ENCODE measurements at places on chromosomes 3 and 15.

GRCh38 chr3:16472593-16472992, 40.9 kb downstream of the RFTN1 start:
- no peak for DNase-seq

DNA sequence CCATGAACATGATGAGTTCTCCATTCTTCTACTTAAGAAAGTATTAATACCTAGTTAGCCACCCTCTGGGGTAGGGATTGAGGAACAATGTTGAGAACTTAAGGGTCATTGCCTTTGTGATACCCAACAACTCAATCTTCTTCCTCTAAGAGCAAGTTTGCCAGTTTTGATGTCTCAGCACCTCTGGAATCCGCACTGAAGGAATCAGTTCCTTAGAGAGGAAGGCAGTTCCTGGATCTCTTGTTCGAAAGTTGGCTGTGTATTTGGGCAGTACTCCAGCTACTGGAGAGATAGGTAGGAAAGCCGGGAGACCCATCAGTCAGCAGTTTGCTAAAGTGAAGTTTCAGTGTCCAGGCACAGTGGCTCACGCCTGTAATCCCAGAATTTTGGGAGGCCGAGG, 35.6 kb upstream of the MTHFS start:
- DNase-seq, result no peak

DNA sequence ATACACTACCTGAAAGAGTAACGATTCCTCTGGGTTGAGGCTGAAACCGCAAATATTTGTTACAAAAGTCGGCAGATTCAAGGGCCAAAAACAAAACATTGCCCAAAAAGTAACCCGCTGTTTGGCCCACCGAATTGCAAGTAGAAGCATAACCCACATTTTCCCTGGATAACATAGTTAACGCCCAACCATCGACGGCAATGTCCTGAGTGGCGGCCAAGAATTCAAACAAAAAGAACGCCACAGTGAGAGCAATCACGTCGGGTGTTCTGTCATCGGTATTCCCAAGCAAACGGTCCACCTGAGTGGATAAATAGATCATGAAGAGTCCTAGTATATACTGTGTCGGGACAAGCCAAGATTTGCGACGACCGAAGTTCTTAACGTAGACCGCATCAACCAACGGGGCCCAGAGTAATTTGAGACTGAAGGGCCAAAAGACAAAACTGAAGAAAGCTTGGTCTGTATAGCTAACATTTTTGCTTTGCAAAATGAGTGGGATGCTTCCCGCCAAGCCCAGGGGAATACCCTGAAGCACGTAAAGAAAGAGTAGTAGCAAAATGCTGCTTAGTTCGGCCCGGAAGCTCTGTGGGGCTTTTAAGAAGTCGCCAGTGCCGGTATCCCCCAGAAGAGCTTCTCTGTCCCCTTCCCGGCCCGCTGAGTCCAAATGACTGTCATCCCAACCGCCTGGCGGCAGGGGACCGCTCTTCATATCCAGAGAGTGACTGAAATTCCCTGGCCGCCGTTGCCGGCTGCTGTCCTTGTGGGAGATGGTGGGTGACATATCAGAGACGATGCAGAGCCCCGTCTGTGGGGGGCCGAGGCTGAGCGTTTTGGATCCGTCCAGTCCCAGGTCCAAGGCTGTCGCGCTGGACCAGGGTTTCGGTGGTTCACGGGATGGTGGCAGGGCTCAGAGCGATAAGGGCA, 750 bp downstream of the SLC33A1 start:
- DNase-seq, result no peak

- no peak for DNase-seq
Measured at GRCh38 chr3:62559831-62560445, 186.6 kb upstream of the FEZF2 start.
